Stimulated activated CD8-positive, alpha-beta memory T cell treated with anti-CD3 and anti-CD28 coated beads, Interleukin-7, amount 100 ng/mL, for 4 hours (primary cell): ENCODE measurements at places on chromosomes 7 and 10.

DNA sequence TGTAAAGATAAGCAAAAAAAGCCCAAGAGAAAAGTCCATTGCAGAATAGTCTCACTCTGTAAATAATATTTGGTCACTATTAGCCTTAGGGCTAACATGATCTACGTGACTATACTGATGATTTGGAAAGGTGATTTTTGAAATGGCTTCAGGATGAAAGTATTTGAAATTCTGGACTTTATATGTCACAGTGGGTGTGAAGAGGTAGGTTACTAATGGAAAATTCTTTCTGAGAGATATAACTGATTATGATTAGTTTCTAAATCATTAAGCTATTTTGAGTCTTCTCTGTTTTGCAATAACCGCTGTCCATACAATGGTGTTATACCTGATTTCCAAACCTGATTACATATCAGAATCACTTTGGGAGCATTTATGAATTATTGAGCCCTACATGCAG lies 20.1 kb upstream of the HBP1 start:
- no peak for DNase-seq

DNA sequence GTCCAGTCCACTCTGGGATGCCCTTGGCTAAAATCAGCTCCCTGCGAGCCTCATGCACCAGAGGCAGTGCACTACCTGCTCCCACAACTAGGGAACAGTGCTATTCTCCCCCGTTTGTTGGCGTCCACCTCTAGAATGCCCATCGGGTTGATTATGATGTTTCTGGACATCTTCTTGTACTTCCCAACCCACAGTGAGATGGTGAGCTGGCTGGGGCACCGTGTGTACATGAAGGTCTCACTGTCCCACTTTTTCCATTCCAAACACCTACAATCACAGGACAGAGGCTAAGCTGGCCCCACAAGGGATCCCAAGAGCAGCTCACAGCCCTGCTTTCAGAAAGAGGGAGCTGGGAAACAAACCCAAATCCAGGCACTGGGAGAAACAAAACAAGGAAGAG lies 126.2 kb upstream of the ZNF92 start:
- DNase-seq, result no peak

DNA sequence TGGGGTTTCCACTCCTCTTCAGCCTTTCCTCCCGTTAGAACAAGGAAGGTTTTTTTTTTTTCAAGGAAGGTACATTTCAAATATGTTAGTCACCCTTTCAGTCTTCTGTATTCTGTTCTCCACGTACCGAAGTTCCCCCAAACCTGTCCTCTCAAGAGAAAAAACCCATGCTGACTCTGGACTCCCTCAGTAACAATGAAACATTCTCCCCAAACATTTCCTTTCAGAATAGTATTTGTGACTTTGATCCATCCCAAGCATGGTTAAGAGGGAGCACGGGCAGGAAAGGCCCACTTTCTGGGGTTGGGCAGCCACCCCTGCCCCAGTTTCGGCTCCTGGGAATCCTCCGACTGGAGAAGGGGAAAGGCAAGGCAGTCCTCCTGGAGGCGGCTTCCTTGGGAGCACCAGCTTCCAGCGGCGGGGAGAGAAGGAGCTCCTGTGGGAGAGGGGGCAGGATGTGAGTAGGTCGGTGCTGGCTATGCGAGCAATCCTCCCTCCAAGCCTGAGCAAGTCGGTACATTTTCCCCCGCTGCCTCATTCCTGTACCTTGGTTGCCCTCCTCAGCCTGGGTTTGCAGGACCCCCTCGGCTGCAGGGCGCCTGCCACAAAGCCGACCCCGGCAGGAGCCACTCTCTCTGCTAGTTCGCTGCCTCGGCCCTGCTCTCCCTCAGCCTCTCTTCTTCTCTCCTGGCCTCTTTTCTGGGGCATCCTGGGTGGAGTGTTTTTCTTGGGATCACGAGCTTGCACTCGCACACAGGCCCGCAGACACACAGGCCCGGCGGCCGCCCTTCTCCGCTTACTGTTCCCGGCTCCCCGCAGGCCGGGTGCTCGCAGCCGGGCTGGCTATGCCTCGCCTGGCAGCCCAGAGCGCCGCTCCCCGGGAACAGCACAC lies 2.1 kb upstream of the HOXA1 start:
- DNase-seq, result no peak

- DNase-seq, result peak; percentile 83
Observed at GRCh38 chr10:33134011-33134751, 176.2 kb upstream of the ITGB1 start.

GRCh38 chr10:22344781-22345300 lies 455 bp upstream of the SPAG6 start:
- DNase-seq, result no peak

DNA sequence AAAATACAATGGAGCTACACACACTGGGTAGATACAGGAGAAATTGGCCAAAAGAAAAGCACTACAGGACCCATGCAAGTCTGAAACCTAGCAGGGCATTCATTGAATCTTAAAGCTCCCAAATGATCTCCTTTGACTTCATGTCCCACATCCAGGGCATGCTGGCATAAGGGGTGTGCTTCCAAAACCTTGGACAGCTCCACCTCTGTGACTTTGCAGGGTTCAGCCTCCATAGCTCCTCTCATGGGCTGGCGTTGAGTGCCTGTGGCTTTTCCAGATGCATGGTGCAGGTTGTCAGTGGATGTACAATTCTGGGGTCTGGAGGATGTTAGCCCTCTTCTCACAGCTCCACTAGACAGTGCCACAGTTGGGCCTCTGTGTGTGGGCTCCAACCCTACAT lies 626.3 kb upstream of the POT1 start:
- no peak for DNase-seq

- no peak for DNase-seq
Observed at GRCh38 chr7:94080551-94080950, 76.4 kb upstream of the BET1 start.

DNA sequence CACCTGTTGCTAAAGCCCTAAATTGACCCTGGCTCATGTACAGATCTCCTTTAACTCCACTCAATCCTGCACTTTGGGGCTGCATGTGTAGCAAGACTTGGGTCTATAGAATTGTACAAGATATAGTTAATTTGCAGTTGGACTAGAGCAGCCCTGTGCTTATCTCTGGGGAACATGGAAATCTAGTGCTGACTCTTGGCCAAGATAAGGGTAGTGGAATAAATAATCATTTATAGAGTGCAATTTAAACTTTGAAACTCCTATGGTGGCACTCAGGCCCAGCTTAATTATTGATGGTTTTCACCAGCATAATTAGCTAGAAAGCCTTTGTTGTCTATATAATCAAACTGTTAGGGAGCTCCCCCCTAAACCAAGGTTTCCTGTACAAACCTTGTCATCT lies 39.2 kb upstream of the MBL2 start:
- DNase-seq, result no peak

GRCh38 chr10:31630861-31631567 lies 297.6 kb downstream of the ARHGAP12 start:
- no peak for DNase-seq

GRCh38 chr7:129617178-129617577 lies 5.7 kb downstream of the NRF1 start:
- no peak for DNase-seq

DNA sequence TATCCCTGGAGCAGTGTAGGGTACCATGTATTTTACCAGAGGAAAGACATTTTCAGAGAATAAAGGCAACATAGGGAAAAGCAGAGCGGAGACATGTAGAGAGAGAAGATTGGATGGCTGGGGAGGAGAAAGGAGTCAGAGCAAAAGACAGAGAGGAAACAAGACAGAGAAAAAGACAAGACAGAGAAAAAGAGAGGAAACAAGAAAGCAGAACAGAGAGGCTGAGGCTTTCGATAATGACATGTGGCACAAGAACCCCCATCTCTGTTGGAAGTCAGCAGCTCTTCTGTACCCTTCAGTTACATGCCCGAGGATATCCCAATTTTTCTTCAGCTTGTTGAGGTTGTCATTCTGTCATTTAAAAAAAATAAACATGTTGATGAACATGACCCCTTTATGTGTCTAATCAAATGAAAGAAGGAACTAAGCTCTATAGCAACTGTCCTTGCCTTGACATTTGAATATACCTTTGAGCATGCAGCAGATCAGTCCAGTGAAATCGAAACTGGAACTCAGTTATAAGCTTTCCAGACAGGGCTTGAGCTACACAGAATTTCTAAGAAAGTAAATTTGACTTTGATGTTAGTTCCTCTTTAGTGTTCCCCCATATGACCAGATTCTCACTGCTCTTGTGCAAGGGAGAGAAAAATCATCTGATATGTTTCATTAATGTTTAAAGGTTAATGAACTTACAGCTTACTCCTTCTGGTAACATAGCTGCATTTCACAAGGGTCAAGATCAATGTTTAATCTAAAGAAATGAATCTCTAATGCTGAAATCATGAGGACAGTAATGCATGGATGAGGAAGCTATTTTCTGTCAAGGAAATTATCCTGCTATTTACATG lies 75.1 kb upstream of the SP4 start:
- no peak for DNase-seq

DNA sequence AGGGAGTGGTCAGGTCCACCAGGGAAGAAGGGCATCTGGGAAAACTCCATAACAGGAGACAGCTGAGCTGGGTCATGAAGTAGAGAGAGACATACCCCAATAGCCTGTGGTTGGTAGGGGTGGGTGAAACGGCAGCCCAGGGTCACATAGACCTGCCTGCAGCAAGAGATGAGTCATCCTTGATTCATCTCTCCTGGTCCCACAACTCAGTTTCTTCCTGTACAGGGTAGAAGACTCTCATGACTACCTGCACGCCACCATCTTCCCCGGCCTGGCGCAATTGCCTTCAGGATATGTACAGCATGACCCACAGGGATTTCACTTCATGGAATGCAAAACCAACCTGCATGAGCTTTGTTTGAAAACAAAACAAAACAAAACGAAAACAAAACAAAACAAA lies 45.1 kb upstream of the ADAM12 start:
- no peak for DNase-seq

- no peak for DNase-seq
Observed at GRCh38 chr10:10961072-10961471, 56.6 kb upstream of the CELF2 start.

DNA sequence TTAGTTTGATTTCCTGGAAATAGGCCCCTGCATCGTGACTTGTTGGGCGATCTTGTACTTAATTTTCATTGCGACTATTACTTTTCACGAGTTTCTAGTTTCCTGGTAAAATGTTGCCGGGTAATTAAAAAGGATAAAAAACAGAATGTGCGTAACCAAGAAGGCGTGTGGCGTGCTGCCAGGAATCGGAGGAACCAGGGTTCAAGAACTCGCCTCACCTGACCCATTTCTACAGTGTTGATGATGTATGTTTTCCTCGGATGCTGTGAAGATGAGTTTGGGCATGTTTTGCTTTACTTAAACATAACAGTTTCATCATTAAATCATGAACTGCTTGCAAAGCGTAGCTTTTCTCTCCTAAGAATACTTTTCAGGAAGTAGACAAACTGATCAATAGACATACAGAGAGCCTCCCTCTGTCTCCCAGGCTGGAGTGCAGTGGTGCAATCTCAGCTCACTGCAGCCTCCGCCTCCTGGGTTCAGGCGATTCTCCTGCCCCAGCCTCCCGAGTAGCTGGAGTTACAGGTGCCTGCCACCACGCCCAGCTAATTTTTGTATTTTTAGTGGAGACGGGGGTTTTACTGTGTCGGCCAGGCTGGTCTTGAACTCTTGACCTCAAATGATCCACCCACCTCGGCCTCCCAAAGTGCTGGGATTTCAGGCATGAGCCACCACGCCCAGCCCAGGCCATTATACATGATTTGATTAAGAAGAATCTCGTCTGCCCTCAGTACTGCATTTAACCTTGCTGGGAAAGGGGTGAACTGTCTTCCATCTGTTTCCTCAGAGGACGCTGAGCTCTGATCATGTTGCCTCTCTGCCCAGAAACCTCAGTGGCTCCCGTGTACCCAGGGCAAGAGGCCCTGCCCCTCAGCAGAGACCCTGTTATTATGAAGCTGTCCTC lies 9.1 kb downstream of the FOXK1 start:
- DNase-seq, result no peak

DNA sequence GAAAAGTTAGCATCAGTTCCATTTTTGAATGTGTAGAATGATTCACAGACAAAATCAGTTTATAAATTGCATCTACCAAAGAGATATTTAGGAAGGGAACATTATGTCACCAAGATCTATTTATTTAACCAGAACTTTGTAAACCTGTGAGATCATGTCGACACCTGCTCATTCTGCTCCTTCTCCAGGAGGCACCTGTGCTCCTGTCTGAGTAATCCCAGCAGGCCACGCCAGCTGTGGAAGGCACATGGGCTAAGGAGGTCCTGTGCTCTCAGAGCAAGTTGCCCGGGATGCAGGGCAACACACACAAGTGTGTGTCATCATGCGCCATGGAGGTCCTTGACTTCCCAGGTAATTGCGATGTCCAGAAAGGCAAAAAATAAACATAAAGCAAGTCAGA lies 45.5 kb upstream of the ADARB2 start:
- no peak for DNase-seq

GRCh38 chr10:104881740-104882139 lies 240.7 kb downstream of the SORCS3 start:
- DNase-seq, result no peak

- no peak for DNase-seq
Observed at GRCh38 chr7:25952261-25953057, 199.5 kb upstream of the NFE2L3 start.

GRCh38 chr10:93746844-93747284 lies 10.9 kb upstream of the LGI1 start:
- DNase-seq, result no peak

DNA sequence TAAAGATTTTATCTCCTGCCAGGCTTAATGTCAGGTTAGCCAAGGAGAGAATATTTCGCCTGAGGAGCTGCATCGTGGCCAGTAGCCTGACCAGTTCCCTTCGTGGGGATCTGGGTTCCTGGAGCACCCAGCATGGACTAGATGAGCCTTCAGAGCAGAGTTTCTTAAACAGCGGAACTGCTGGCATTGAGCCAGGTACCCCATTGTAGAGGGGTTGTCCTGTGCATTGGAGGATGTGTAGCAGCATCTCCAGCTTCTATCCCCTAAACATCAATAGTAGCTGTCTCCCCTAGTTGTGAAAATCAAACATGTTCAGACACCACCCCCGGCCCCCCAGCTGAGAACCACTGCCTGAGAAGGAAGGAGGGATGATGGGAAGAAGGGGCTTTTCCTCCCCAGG lies 36.2 kb downstream of the CDHR3 start:
- no peak for DNase-seq

DNA sequence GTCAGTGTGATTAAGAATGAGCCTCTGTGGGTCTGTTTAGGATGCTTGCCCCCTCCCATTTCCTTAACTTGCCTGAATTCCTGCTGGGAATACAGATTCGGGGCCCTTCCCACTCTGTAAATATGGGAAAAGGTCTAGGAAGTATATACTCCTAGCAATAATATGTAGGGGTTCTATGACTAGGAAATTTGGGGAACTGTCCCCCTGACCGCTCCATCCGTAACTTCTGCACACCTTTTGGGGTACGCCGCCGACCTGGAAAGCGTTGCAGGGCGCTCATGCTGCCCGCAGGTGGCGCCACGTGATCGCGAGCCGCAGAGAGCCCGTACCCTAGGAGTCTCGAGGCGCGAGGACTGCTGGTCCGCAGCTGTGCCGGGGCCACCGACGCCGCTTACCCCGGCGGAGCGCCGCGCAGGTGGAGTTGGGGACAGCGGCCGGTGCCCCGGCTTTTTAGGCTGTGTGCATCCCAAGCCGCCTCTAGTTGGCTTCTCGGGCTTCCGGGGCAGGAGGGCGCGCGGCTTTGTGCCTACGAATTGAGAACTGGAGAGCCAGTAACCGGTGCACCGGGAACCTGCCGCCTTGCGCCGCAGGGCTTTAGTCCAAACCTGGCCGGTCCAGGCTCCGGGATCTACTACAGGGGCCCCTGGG lies 656 bp upstream of the CNNM2 start:
- DNase-seq, result peak; percentile 71

GRCh38 chr10:129564923-129565322 lies 97.9 kb downstream of the MGMT start:
- DNase-seq, result no peak
